Right renal pelvis (tissue), 4 donors: ENCODE measurements at places on chromosomes 16 and 17. TPM values are rescaled to one million over a fixed set of nuclear protein-coding genes. Genes with fewer than 3 reads are reported as not detected.
A peak's percentile ranks its signal among the peaks of the same experiment; 100 is the strongest.

- DNase-seq, result no peak
These were observed 4.2 kb upstream of the CRK start for GRCh38 chr17:1460233-1460632.

DNA sequence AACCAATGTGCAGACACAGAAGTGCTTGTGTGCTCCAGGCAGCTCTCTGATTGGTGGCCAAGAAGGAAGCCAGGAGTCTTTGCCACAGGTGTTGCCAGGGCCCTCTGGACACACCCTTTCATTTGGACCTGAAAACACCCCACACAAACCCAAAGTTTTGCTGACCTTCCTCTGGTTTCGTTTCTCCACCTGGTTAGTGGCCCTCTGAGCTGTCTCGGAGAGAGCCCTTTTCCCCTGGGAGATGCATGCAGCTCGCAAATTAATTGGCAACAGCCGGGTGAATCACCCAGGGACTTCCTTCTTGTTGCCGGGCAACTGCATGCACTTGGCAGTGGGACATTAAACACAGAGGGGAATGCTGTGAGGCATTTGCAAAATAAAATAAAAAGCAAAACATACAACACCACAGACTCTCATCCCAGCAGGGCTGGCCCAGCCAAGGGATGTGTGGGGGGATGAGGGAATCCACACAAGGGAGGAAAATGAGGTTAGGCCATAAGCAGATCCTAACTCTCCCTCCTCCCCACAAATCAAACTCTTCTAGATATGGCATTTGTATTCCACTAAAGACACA, 286.6 kb downstream of the SOX9 start:
- no peak for DNase-seq

- DNase-seq, result no peak
These were observed 5.7 kb downstream of the CANT1 start for GRCh38 chr17:79003661-79004411.

GRCh38 chr16:22265351-22265750, 31.9 kb upstream of the POLR3E start:
- no peak for DNase-seq

DNA sequence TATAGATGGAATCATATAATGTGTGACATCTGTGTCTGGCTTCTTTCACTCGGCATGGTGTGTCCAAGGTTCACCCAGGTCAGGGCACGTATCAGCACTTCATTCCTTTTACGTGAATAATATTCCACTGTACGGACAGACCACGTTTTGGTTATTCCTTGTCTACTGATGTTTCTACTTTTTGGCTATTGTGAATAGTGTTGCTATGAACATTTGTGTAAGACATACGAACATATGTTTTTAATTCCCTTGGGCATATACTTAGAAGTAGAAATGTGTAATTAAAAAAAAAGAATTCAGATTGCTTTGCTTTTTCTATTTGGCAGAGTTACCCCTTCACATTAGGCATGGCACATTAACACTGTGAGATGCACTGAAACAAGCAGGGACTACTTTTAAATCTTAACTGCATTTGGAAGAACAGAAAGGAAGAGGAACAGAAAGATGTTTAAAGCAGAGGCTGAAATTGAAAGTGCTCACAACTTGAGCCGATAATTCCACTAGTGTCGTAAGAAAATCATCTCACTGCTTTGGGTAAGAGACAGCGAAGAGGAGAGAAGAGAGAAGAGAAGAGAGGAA, 105.3 kb downstream of the VPS53 start:
- no peak for DNase-seq

DNA sequence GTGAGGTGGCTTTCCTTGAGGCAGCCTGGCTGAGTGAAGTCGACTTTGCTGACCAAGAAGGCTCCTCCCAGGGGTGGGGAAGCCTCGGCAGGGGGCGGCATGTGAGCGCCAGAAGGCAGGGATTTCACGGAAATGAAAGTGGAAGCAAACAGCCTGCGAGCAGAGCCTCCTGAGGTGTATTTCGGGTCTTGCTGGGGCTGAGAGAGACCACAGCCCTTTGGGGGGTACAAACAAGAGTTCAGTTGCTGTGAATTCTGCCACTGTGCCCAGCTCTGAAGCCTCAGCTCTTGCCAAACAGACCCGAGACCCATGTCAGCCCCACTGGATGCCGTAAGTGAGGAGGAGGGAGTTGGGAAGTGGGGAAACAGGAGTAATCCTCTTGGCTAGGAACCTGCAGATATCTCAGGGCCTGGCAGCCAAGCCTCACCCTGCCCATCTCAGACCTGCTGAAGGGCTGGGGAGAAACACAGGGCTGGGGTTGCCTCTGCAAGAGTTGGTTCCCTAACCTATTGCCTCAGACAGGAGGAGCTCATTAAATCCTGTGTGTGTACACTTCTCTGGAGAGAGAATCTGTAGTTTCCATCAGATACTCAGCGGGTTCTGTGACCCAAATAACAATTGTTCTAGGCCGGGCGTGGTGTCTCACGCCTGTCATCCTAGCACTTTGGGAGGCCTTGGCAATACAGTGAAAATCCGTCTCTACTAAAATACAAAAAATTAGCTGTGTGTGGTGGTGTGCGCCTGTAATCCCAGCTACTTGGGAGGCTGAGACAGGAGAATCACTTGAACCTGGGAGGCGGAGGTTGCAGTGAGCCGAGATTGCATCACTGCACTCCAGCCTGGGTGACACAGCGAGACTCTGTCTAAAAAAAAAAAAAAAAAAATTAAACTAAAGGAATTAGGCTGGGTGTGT, at the start of gene IFI35:
TSS of gene IFI35 (plus strand) at position 146 of the 913 bp plus-strand sequence. CDS start at position 310, 164 bp downstream.
- DNase-seq, result peak; percentile 59

DNA sequence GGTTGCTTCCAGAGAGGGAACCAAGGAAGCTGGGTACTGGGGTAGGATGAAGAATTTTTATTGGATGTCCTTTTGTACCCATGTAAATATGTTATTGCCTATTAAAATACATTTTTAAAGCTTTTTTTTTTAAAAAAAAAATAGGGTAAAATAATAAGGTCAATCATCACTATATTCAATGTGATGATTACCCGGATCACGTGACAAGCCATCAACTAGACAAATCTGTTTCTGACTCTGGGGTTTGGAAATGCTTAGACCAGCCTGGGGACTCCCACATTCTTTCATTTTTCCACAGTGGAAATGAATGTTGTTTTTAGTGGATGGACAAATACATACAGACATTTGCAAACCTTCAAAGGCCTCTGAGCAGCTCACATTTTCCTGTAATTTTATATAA, 79.9 kb upstream of the KIFC3 start:
- no peak for DNase-seq

- no peak for DNase-seq
These were observed 24.6 kb downstream of the RPH3AL start for GRCh38 chr17:327971-328370.

- DNase-seq, result no peak
These were observed 9.0 kb downstream of the GPR179 start for GRCh38 chr17:38334480-38335364.

GRCh38 chr16:10362077-10362863, 23.6 kb upstream of the ATF7IP2 start:
- DNase-seq, result no peak

- no peak for DNase-seq
These were observed 825.4 kb downstream of the KCNJ18 start for GRCh38 chr17:22517716-22518115.

- DNase-seq, result no peak
These were observed 72.5 kb upstream of the ZNF423 start for GRCh38 chr16:49928176-49929041.

GRCh38 chr16:6864244-6864643, 468.4 kb upstream of the RBFOX1 start:
- DNase-seq, result no peak

GRCh38 chr16:88640498-88641247, 2.3 kb downstream of the IL17C start:
- no peak for DNase-seq

DNA sequence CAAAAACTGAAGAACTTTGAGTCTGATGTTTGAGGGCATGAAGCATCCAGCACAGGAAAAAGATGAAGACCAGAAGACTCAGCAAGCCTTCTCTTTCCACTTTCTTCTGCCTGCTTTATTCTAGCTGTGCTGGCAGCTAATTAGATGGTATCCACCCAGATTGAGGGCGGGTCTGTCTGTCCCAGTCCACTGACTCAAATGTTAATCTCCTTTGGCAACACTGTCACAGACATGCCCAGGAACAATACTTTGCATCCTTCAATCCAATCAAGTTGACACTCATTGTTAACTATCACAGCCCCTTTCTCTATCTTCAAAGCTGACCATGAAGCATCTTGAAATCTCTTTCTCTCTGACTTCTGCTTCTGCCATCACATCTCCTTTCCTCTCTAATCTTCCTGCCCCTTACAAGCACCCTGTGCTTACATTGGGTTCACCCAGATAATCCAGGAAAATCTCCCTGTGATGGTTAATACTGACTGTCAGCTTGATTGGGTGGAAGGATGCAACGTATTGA, 115.9 kb upstream of the CDH13 start:
- no peak for DNase-seq

- no peak for DNase-seq
These were observed 487 bp downstream of the SRL start for GRCh38 chr16:4241258-4241927.

DNA sequence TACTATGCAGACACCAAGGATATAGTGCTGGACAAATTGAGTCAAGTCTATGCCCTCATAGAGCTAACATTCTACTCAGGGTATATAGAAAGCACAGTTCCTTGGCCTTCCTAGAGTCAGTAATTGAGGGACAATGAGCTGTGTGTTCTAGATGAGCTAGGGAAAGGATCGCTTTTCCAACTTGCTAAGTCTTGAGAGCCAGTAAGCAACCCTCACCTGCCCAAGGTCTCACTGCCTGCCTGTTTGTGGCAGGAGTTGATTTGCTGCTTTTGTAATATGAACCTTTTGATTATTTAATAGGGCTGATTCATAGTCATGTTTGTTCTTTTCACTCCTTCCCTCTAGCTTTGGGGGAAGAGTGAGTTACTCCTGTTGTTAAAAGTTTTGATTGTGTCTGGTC, 6.5 kb downstream of the DDX42 start:
- DNase-seq, result no peak

DNA sequence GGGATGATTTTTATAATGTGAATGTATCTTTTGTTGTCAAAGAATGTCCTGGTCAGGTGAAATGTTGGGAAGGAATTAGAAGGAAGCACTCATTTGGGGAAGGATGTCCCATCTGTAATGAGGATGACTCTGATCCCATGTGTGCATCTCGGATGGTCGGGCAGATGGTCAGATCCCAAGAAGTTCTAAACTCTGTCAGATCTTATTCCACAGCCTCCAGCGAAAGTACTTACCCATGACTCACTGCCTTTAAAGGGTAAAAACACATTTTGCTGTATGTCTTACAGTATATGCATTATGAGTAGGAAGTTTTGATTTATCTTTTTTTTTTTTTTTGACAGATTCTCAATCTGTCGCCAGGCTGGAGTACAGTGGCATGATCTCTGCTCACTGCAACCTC, 548 bp upstream of the KRTAP4-11 start:
- DNase-seq, result no peak

DNA sequence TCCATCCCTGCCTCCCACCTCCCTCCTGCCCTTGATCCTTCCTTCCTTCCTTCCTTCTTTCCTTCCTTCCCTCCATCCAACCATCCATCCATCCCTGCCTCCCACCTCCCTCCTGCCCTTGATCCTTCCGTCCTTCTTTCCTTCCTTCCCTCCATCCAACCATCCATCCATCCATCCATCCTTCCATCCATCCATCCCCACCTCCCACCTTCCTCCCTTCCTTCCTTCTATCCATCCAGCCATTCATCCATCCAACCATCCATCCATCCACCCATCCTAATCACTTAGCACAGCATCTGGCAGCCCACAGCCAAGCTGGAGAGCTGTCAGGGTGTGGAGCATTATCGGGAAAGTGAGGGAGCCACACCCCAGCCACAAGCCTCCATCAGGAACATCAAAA, 54.5 kb downstream of the TK2 start:
- DNase-seq, result no peak

DNA sequence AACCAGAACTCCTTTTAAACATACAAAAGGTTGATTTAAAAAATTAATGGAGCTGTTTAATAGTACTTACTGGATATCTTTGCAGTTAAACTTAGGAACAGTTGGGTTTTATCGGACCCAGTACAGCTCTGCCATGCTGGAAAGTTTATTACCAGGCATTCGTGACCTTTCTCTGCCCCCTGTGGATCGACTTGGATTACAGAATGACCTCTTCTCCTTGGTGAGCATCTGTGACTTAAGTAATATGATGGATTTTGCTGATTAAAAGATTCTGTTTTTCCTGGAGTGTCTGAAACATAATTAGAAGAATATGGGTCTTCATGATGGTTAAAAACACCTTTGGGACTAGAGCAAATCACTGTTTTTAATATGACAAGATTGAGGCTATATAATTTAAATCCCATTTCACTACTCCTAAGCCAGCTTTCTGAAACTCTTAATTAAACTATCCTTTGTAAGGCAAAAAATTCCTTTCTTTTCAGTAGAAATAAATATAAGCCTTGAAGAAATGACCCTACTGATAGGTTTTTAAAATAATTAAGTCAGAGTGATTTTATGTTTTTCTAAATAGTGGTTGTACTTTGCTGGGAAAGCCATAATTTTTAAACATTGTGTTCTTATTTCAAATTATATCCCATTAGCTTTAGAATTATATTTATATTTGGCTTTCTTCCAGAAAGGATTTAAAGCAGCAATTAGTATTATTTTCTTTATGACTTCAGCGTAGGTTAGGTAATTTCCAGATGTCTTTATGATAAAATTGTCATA, 45.7 kb upstream of the KPNB1 start:
- no peak for DNase-seq

- no peak for DNase-seq
These were observed 102.2 kb downstream of the CMIP start for GRCh38 chr16:81546781-81547180.

DNA sequence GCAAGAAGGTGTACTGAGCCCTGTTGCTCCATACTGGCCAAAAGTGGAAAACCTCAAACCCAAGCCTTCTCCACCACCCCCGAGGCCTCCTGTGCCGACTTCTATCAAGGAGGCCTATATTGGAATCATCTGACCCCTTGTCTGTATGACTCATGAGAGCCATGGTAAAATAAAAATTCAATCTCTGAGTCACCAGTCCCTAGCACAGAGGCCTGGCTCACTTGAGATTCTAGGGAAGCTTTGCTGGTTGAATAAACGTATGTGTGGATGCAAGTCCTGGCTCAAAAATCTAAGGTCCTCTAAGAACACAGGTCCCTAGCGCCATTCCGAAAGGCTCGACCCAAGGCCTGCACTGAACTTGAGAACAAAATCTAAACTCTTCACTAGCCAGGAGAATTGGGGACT, 15.0 kb downstream of the NSMCE1 start:
- DNase-seq, result no peak

- DNase-seq, result no peak
These were observed 11.2 kb downstream of the PDZD9 start for GRCh38 chr16:21989751-21990150.

Gene UMOD
- 240 TPM for polyA plus RNA-seq

Gene CD79B
- polyA plus RNA-seq, result 2.1 TPM

Gene TBC1D3E
- not detected for polyA plus RNA-seq

Gene IQCK
- 48.9 TPM for polyA plus RNA-seq

Gene CACNB1
- polyA plus RNA-seq, result 9.4 TPM

Gene TEKT1
- 0.86 TPM for polyA plus RNA-seq

Gene SCNN1B
- 31.7 TPM for polyA plus RNA-seq

Gene KRTAP3-1
- polyA plus RNA-seq, result not detected

Gene SPN
- 3.4 TPM for polyA plus RNA-seq

Gene EIF1
- polyA plus RNA-seq, result 762 TPM
